ENCODE measurements at places on chromosomes 16 and 17.

GRCh38 chr16:55915096-55915827 lies 40.1 kb upstream of the CES5A start:
- DNase-seq: no peak

DNA sequence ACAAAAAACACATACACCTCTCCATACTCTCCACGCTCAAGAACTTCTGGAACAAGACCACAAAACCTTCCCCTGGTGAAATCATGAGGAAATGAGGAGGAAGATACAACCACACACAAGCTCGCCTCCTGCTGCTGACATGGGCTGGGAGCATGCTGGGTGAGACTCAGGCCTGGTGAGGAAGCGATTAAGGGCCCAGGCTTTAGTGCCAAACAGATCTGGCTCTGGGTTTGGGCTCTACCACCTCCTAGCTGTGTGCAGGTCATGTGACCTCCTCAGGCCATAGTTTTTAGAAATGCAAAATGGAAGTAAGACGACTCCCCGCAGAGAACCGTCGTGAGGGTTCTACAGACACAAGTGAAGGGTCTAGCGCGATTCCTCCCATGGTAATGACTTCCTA lies 41.3 kb downstream of the VAC14 start:
- DNase-seq: no peak

GRCh38 chr17:4100883-4101756 lies 41.7 kb downstream of the ZZEF1 start:
- no peak for DNase-seq

GRCh38 chr16:3590736-3591435 lies 13.7 kb upstream of the NLRC3 start:
- no peak for DNase-seq

- DNase-seq: no peak
Measured at GRCh38 chr17:21602176-21602575, 90.1 kb upstream of the KCNJ18 start.

All from amniotic stem cell (primary cell).